ENCODE measurements at places on chromosomes 4 and X.

GRCh38 chr4:156537286-156537685 lies 434.3 kb downstream of the PDGFC start:
- no peak for DNase-seq

GRCh38 chr4:42396361-42396751 lies 932 bp upstream of the SHISA3 start:
- DNase-seq = no peak

- DNase-seq = no peak
These were observed 151.0 kb upstream of the PPARGC1A start for GRCh38 chr4:24040811-24041210.

- no peak for DNase-seq
These were observed 311.2 kb upstream of the GATB start for GRCh38 chr4:152072001-152072485.

- no peak for DNase-seq
These were observed 37.0 kb downstream of the STK26 start for GRCh38 chrX:132059973-132060540.

DNA sequence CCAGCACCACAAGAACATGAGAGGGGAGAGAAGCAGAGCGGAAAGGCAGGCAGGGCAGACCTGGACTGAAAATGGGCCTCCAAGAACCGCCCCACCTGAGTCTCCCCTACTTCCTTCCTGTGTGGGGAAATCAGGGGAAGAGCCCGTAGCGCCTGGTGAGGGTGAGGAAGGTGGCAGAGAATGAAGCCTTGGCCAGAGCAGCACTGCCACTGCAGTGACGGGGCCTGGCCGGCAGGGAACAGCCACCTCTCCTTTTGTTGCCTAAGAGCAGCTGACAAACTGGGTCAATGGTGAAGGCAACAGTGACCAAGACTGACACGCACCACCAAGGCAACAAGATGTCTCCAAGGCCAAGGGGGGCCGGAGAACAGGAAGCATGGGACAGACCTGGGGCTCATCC lies 58.4 kb upstream of the CBR4 start:
- no peak for DNase-seq

DNA sequence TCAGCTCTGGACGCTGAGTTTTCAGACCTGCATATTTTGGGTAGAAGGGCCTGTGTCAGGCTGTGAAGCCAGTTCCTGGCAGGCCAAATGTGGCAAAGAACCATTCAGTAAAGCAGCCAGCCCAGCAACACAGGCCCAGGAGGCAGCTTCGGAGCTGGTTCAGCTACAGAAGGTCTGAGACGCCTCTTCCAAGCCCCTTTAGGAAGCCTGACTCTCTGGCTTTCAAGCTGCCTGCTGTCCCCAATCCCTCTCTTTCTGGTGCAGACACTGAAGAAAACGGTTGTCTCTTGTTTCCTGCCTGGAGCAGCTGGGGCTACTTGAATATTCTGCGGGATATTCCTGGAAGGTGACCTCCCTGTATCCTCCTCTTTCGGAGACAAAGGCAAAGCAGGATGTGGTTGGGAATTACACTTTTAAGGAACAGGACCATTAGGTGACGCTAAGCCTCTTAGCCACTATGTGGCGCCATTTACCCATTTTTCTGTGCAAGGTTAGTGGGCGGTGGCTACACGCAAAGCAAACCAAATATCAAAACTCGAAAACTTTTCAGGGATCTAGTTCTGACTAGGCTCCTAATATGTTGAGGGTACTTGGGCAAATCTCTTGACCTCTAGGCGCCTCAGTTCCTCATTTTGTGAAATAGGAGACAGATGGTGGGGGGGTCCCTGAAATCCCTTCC lies 47.2 kb upstream of the LAS1L start:
- peak; percentile 66 for DNase-seq

DNA sequence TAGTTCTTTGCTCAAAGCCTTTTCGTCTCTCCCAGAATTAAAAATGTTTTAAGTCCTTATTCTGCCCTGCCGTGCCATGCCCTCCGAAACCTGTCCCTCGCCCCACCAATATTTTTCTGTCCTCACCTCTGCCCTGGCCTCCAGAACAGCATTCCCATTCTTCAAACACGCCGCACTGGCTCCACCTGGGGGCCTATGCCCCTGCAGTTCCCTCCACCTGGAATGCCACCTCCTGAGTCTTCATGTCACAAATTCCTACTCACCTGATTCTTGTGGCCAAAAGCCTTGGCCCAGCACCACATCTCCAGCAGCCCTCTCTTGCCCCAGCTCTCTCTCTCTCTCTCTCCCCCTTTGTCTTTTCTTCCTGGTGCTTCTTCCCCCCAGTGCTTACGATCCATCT lies 91.6 kb downstream of the APBB2 start:
- DNase-seq = no peak

GRCh38 chr4:167218022-167218608 lies 16.2 kb downstream of the SPOCK3 start:
- no peak for DNase-seq

- no peak for DNase-seq
These were observed 19.6 kb downstream of the TMEM31 start for GRCh38 chrX:103730147-103730795.

GRCh38 chr4:36207831-36208520 lies 36.3 kb downstream of the ARAP2 start:
- no peak for DNase-seq

GRCh38 chrX:48569958-48570357 lies 4.3 kb upstream of the RBM3 start:
- DNase-seq = no peak

DNA sequence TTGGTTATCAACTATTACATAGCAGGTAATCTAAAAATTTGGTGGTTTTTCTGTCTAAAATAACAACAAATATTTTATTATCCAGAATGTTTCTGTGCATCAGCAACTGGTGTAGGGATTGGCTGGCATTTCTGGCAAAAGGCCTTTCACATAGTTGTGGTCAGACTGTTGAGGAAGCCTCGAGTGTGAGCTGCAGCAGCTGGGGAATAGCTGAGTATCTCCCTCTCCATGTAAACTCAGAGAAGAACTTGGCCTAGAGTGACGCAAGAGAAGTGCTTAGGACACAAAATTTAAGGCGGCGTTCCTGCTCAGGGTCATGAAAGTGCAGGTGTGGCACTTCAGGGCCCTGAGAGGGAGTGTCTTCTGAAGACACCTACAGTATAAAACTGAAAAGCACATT lies 558.9 kb downstream of the SPOCK3 start:
- DNase-seq = no peak

- DNase-seq = no peak
These were observed 59.7 kb upstream of the VCX3B start for GRCh38 chrX:8404926-8405325.

GRCh38 chrX:77003956-77004355 lies 443.2 kb upstream of the FGF16 start:
- no peak for DNase-seq

DNA sequence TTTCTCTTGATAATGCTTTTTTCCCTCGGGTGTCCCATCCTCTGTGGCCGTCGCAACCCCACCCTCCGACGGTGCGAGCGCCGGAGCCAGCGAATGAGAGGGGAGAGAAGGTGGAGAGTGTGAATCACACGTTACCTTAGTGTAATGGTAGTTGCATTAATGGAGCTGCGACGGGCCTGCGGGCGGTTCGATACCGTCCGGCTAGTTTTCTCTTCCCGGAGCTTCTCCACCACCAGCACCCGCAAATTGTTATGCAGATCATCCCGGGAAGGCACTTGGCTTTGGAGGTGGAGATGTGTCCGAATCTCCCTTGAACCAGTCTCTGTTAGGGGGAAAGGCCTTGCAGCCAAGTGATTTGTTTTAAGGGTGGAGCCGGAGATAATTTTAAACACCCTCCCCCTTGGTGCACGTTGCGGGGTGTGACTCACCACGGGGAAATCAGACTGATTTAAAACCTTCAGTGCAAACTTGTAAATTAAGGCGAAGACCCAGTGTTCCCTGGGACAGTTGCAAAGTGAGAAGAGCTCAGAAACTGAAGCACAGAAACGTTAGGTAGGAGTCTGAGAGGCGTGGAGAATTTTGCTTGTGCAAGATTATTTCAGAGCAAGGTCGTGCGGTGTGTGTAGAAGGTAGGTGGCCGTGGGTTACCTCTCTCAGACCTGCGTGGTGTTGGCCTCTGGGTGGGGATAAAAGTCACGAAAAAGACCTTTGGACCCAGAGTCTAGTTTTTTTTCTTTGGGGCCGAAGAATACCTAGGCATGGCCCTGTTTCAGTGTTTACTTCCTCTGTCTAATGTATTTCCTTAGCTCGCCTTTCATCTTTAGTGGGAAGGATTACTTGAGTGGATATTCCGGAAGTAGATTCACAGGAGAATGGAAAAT lies 1.3 kb downstream of the AFF1 start:
- DNase-seq = peak; percentile 70

DNA sequence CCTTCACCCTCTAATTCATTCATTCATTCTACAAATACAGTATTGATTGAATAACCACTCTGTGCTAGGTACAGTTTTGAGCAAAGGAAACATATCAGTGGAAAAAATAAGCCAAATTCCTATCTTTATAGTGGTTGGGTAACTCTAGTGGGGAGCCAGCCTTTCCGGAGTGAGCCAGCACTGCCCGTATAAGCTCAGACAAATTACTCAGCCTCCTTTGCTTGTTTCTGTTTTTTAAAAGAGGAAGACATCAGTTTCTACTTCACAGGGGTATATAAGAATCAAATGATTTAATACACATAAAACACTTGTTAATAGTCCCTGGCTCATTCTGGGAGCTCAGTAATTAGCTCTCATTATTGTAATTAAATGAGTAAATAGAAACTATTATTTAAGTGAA lies 238.2 kb upstream of the MAD2L1 start:
- DNase-seq = no peak

DNA sequence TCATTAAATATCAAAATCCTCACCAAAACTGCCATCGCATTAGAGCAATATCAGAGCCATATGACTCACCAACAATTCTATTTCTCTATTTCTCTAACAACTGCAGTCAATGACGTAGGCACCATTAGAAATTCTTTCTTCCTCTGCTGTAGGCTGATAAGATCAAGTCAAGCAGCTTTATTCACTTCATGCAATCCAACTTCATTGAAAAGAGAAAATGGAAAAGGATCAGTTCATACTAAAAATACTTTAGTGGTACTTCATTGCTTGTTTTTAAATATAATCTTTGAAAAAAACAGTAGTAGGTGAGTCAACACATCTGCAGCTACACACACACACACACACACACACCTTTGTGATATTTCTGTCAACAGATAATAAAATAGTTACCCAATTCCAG lies 345.3 kb upstream of the TENM3 start:
- no peak for DNase-seq

DNA sequence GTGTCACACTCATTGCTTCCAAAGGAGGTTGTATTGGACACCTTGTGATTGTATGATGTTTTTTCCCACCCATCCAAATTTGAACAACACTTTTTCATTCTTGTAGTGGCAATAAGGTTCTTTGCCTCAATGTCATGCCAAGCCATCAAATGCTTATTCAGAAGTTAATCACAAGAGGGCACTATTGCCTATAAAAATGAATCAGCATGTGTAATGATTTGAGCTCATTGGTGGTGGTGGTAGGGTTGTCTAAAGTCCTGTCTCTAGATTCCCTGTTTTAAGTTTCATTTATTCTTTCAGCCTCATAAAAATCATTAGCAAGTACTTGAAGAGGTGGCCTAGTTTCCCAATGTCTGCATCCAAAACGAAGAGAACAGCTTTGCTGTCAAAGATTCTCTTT lies 37.0 kb downstream of the IRS4 start:
- DNase-seq = no peak

- DNase-seq = no peak
These were observed 64.7 kb downstream of the SLC7A11 start for GRCh38 chr4:138177278-138177968.

DNA sequence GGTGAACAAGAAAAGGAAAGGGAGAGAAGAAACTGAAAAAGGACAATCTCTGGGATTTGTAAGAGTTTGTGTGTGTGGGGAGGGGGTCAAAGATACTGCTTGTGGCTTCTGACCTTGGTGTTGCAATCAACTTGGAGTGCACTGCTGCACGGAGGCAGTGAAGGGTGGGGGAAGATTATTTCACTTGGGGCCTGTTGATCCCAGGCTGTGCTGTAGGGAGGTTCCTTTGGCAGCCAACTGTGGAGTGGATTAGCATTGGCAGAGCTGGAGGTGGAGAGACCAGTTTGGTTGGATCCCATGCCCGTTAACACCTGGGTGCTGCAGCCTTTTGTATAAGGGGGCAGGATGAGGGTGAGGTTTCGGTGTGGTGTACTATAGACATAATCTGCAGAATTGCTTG lies 38.2 kb downstream of the AFF1 start:
- no peak for DNase-seq

DNA sequence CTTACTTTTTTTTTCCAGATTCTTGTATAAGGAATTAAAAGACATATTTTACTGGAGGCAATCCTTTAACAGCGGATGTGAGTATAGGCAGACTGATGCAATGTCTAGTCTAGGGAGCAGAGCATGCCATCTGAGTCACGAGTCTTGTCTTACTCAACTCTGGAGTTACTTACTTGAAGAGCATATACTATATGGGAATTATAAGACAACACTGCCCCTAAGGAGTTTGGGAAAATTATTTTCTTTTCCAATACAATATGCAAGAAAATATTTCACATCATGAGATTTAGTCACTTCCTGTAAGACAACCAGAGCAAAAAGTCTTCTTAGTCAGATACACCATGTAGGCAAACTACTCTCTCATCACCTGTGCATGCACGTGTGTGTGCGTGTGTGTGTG lies 537.3 kb upstream of the FTHL17 start:
- no peak for DNase-seq

DNA sequence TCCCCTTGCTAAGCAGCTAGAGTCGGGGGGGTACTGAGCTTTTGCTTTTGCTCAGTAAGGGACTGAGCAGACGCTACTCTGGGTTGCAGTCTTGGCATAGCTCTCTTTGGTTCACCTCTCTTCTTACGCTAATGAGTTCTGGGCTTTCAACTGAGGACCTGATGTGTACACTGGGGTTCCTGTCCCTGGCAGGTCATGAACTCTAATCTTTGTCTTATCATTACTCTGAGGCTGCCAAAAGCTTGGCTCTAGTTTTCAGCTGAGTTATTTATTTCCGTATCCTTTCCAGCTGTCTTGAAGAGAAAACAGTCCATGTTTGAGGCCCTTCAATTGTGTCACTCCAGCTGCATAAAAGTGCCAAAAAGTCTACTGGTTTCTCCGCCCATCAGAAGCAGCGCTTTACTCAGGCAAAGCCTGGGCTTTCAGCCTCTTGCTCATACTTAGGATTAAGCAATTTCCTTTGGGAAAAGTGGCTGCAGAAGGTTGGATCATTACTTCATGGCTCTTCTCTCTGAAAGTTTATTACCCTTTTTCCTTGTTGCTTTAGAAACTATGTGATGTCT lies 121.0 kb upstream of the STOX2 start:
- no peak for DNase-seq

GRCh38 chr4:71584585-71584984 lies 199.3 kb downstream of the GC start:
- no peak for DNase-seq

DNA sequence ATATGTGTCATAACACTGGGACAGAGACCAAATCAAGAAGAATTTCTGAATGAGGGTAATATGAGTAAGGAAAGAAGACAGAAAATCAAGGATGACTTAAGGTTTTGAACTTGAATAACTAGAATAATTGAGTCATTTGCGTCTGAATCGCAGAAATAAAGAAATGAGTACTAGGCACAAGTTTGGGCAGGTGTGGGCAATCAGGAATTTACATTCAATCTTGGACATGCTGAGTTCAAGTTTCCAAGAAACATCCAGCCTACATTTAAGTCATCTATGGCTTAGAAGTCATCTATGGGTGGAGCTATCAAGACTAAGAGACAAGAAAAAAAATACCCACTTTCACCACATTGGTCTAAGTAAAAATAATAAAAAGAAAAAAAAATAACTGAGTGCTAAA lies 30.4 kb upstream of the WDR44 start:
- DNase-seq = no peak

Data from CD4-positive, alpha-beta T cell treated with Interleukin-1 beta for 1 hour (primary cell).